Activated CD4-positive, alpha-beta T cell treated with anti-CD3 and anti-CD28 coated beads, Interleukin-2, amount 50 U/mL, for 48 hours (primary cell): ENCODE measurements at places on chromosomes 2 and 18.

GRCh38 chr2:10504370-10504993 lies 56.4 kb upstream of the ODC1 start:
- DNase-seq = no peak

DNA sequence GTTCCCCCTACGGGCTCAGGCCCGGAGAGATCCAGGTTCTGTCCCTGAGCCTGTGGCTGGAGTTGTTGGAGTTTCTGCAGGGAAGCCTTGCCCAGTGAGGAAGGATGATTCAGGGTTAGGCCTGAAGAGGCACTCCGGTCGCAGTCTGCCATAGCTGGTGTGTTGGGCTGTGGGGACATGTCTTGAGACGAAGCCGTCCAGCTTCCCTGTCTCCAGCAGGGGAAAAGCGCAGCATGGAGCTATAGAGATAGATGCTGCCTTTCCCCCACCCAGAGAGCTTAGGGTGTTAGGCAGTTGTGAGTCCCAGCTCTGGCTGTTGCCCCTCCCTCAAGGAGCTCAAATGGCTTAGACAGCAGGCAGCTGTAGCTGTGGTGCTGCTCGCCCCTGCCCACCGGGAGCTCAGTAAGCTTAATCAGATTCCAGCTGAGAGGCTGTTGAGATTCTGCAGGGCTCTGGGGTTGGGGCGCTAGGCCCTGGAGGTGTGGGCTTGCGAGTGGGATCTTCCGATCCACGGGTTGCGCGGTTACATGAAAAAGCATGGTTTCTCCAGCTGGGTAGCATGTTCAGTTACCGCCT lies 103.9 kb downstream of the PMAIP1 start:
- DNase-seq = no peak

DNA sequence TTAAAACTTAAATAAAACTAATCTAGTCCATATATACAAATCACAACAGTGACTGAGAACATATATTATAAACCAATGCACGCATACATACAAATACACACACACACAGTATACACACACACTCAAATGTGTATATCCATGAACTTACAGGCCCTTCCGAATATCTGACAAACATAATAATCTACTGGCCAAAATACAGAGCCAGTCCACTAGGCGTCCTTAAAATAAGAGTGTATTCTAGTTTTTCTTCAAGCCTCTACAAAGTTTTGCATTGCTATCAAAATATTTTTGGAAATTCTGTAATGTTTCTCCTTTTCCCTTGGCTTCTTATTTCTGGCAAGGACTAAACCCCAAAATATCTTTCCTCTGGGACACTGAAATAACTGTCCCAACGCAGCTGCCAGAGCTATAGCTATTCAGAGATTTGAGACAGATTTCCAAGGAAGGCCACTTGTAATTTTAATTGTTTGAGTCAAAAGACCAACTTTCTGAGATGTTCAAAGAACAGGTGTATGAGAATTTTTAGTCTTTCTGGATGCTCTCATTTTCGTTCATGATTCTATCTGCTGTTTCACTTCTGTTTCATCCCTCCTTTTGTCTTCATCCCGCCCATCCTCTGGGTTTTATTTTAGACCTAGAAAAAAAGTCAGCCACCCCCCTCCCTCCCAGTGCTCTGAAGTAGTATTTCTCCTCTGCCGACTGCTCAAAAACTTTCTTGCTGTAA lies 24.1 kb upstream of the SP3 start:
- no peak for DNase-seq

DNA sequence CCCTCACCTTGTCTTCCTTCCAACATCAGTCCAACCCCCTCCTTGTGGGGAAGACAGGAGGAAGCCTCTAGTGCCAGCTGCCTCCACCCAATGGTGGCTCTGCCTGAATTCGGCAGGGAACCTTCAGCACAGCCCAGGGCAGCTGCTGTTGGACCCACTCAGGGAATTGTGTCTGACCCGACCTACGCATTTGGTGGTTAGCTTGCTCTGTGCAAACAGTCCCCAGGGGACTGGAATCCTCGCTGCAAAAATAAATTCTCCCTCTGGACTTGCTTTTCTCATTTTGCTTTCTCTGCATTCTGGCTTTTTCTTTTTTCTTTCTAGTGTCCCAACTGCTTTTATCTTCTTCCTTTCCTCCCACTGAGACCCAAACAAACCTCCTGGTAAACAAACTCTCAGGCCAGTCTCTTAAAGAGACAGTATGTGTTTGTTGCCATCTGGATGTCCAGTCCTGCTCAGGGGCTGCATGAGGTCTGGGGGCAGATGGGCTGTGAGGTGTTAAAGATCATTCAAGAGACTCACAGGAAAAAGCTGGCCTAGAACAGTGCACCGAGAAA lies 137.7 kb upstream of the HAAO start:
- no peak for DNase-seq

DNA sequence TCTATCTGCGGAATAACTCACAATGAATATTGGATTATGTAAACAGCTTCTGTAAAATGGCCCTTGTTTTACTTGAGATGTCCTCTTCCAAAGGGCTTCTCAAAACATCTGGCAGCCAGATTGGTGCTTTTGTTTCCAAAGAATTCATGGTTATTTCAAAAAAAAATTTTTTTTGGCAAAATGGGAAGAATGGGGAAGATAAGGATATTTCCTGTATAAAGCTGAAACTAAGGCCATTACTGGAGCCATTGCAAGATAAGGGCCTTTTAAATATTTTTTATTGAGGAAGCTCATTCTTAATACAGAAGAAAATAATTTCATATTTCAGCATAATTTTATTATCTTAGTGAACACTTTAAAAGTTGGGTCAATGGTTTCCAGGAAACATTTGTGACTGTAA lies 259.1 kb downstream of the GALNT13 start:
- DNase-seq = no peak

DNA sequence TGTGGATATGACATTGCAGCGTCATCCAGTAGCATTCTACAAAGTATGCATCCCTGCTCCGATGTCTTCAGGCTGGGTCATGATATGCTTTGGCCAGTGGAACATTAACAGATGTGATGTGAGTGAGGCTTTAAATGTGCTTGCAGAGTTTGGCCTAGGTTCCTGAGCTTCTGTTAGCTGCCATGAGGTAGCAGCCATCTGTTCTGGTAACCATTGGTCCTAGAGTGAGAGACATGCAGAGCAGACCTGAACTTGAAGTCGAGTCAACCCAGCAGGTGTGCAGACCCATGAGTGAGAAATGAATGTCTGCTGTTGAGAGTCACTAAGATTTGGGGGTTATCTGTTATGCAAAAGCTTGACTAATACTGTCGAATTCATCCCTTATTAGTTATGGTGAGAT lies 73.8 kb upstream of the NABP1 start:
- no peak for DNase-seq

DNA sequence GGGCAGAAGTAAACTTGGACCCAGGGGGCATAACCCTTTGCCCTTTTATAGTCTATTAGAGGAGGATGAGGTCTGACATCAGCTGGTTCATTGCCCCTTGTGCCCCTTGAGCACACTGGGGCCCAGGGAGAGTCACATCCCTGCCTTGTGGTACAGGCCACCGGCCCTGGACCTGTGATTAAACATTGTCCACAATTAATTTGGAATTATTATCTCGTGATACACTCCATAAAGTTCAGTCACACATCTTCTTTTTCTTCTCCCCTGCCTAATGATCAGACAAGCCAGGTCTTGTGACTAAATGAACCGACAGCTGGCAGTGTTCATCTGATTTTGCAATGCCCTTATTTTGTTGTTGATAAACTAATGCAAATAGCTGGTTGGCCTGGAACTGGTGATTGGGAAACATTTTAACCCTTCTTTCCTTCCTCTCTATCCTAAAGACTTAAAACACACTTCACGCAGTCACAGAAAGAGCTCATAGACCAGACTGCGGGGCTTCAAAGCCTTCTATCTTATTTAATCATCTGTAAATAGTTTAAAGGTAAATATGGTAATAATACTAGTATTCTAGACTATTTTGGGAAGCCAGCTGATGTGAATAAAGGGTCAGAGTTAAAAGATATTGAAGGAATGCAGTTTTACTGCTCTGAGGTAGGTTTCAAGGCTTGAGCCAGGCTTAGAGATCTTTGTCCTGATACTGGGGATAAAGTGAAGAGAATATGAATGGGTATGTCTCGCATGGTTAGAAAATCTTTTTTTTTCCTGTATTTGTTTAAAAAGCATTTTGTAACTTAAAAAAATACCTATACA lies 13.4 kb downstream of the IL1R1 start:
- no peak for DNase-seq

DNA sequence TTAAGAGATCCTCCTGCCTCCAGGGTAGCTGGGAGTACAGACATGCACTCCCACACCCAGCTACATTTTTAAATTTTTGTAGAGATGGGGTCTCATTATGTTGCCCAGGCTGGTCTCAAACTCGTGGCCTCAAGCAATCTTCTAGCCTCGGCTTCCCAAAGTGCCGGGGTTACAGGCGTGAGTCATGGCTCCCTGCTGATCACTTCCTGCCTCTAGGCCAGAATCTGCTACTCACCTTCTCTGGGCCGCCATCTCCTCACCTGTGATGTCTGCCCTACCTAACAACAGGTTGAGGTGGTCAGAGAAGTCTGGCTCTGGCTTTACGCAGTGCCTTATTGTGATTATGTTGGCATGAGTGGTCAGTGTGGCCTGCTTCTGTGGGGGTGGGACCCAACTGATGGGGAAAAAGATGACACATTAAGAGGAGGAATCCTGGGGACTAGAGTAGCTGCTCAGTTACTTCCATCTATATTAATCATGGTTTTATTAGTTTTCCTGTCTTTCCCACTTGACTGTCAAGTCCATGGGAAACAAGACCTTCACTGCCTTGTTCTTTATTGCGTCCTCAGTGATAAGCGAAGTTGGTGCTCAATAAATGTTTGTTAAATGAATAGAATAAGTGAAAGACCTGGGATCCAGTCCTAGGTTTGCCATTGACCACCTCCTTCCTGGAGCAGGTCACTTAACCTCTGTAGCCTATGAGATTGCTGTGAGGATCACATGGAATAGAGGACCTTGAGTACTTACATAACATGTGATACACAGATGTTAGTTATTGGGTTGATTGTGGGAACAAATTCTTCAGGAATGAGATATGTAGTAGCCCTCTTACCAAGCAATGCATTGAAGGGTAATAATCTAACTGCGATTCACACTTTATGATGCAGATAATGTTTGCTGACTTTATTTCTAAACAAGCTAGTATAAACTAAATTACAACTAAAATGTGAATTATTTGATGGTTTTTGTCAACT lies 15.7 kb downstream of the KCTD1 start:
- DNase-seq = no peak

- DNase-seq = no peak
These were observed 25.4 kb downstream of the GPC1 start for GRCh38 chr2:240460781-240461431.

DNA sequence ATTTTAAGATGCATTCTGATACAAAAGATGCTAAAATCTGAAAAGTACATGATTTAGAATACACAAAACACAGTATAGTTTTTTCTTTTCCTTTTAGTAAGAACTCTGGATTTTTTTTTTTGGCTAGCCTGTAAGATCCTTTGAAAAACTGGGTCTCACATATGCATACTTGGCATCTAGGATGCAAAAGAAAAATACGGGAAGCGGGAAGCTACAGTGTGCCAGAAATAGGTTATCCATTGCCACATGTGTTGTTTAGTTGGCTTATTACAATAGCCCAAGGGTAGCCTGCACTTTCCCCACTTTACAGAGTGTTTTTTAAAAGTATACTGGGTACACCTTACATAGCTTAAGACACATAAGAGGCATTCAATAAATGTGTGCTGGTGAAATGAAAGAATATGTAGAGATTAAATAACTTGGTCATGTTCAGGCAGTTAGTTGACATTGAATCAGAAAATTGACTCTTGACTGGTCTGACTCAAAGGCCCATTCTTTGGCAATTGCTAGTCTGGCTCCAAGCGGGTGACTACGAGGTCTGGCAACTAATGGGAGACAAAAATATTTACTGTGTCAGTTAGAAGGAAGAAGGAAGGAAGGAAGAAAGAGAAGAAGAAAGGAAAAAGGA lies 286.8 kb upstream of the TRIB2 start:
- no peak for DNase-seq

DNA sequence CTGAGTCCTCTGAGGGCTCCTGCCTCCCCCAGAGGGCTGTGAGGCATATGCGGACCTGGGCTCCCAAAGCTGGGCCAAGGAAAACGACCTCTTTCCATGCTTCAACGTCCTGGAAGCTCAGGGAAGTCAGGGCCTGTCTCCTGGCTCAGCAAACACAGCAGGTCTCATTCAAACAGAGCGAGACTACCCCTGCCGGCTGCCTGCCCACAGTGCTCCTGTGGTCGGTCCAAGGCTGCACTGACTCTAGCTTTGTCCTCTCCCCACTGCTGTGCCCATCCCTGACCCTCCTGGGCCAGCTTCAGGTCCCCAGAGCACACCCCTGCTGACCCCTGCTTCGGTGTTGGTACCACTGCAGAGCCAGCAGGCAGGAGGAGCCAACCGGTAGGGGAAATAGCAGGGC lies 79.6 kb downstream of the PDCL3 start:
- DNase-seq = no peak

DNA sequence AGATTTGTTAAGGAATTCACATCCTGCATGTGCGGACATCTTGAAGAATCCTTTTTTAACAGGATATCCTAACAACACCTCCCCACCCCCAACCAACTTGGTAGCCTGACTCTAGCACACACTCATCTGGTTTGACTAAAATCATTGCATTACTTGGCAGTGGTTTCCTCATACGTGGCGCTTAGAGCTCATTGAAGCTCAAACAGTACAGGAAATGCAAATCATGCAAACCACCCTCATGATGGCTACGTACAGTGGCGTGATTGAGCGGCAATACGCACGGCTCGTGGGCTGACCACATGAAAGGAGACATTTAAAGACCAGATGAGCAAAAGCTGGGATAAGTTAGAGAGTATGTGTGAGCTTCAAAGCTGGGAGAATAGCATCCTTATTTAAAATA lies 336.2 kb downstream of the ZEB2 start:
- peak; percentile 76 for DNase-seq

DNA sequence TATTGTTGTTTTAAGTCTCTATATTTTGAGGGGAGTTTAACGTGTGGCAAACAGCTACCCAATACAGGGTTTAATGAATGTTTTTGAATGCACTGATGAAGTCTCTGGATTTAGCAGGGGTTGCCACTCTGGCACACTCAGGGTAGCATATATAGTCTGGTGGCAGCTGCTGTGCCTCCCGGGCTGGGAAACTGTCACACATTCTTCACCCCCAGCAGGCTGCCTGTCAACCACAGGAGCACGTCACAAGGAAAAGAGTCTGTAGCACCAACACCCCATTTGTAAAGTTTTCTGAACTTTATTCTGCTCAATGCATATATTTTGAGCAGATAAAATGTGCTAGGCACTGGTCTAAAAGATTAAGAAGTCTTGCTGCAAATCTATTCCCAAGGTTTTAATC lies 39.3 kb downstream of the NGEF start:
- no peak for DNase-seq

DNA sequence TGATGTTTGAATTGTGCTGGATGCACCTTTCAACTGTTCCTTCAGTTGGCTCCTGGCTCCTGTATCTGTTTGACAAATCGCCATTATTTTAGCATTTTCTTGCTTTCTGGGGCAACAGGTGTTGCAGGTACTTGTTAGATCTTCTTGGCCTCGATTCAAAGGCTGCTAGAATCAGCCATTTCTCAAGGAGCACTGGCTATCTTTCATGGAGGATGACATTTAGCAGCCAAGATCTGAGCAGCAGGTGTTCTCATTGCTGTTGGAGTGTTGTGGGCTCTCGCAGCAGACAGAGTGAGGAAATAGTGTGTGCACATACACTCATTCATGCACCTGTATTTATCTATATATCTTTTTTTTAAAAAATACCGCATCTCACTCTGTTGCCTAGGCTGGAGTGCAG lies 52.2 kb downstream of the INPP5D start:
- DNase-seq = no peak

- no peak for DNase-seq
These were observed 729 bp downstream of the TM4SF20 start for GRCh38 chr2:227378371-227378782.

GRCh38 chr2:50963734-50964133 lies 68.2 kb downstream of the NRXN1 start:
- no peak for DNase-seq
